ENCODE measurements at places on chromosomes 3 and 15. TPM values are rescaled to one million over a fixed set of nuclear protein-coding genes. Genes with fewer than 3 reads are reported as not detected.

The ADIPOQ gene
- not detected for total RNA-seq

The CPLX3 gene
- not detected for total RNA-seq

The RAD54L2 gene
- 34.0 TPM for total RNA-seq

DNA sequence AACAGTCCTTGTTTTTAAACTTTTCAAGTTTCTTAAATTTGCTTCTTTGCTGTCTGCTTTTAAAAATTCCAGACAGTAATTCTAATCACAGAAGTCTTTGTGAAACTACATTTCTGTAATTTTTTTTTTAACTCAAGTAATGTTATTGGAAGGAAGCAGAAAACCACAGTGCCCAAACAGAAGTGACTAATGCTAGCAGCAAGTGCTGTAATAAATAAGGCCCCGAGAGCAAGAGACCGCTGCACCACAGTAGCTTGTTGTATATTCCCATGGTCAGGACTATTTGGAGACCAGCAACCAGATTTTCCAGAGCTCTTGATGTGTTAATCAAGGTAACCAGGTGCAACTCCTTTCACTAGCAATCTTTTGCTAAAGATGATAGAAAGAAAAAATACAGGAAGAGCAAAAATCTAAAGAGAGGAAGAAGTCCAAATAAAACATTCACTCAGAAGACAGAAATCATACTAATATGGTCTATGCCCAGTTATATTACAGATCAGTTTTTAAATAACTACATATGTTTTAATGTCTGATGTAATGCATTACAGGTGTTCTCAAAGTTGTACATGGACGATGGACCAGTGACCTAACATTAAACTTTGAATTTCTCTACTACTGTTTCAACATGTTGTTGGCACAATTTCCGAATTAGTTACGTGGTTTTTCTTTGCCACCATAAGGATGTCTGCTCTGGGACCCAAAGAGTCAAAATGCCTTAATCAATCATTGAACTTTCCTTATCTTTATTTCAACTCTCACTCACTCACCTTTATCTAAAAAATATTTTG is 36.4 kb downstream of the WWTR1 start:
- peak; percentile 60 for DNase-seq

GRCh38 chr3:140093742-140094141 is 158.8 kb downstream of the CLSTN2 start:
- DNase-seq = no peak

DNA sequence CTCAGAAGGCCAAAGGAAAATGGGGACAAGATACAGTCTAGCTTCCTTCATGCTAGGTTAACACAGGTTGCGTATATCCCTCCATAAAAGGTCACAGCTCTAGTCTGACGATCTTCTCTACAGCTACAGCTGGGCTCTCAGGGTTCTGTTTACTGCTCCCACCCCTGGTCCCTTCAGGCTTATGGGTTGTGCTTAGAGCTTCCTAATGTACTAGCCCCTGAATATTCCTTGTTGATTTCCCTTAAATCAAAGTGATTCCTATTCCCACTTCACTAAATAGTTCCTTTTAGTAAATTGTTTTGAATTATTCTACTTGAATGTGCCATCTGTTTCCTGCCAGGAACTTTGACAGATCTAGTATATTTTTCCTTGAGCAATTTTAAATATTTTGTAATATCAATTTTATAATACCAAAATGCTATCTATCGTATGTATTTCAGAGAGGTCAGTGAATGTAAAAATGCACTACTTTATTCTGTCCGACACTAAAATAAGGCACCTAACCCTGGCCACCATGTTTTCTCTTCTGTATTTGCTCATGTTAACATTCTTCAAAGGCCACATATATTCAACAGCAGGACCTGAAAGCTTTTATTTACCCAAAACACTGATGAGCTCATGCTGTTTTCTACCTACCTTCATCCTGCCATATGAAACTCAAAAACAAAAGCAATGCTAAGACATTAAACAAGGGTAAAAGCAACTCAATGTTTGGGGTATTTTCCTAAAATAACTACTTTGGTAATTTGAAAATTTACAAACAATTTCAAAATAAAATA is 92.8 kb upstream of the TGFBR2 start:
- DNase-seq = no peak

GRCh38 chr3:137259701-137260100 is 301.9 kb downstream of the IL20RB start:
- DNase-seq = no peak

DNA sequence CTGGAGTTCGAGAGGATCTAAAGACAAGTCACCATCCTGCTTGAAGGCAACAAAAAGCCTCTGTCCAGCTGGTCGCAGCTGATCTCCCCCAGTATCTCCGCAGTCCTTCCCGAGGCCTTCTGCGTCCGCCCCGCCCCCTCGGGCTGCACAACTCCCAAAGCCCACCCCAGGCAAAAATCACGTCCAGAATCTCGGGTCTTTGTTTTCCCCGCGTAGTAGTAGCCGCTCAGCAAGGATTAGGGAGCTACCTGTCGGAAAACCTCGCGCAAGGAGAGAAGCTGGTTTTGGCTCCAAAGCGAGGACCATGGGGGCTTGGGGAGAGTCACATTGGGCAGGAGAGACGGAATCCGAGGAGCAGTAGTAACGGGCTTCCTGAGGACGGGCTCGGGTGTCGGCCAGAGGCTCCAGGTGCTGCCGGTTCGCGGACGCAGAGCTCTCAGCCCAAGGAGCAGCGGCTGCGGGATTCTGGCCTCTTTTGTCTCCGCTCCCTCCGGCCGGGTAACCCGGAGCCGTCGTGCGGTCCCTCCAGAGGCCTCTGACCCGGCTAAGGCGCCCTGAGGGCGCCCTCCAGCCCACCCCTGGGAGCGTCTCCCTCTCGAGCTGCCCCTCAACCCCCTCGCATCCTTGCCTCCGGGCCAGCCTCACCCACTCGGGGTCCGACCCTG is 401 bp downstream of the ZSCAN29 start:
- DNase-seq = no peak

DNA sequence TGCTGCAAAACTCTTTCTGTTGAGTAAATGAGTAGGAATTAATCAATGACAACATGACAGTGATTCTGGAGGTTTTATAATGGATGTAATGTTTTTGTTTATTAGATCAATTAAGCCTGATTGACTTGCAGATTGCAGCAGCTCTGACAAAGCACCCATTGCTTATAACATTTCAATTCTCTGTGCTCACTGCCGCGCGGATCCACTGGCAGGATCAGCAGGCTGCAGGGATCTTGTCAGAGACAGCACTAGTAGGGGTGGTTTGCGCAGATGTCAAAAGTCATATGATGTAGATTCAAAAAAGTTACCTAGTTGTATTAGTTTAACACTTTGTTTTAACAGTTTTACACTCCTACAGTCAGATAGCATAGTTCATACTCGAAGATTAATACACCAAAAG is 93.4 kb downstream of the MBNL1 start:
- no peak for DNase-seq
